Activated CD4-positive, alpha-beta T cell treated with anti-CD3 and anti-CD28 coated beads, Interleukin-2, amount 10 ng/mL, durations not matched to agents 24 days and 14 days (primary cell): ENCODE measurements at places on chromosomes 11 and 22.

GRCh38 chr22:43543522-43544288 is 131.9 kb downstream of the MPPED1 start:
- DNase-seq = no peak

GRCh38 chr22:49155770-49156580 is 671.7 kb downstream of the BRD1 start:
- no peak for DNase-seq

GRCh38 chr11:65766535-65766934 is 14.2 kb downstream of the AP5B1 start:
- DNase-seq = no peak

DNA sequence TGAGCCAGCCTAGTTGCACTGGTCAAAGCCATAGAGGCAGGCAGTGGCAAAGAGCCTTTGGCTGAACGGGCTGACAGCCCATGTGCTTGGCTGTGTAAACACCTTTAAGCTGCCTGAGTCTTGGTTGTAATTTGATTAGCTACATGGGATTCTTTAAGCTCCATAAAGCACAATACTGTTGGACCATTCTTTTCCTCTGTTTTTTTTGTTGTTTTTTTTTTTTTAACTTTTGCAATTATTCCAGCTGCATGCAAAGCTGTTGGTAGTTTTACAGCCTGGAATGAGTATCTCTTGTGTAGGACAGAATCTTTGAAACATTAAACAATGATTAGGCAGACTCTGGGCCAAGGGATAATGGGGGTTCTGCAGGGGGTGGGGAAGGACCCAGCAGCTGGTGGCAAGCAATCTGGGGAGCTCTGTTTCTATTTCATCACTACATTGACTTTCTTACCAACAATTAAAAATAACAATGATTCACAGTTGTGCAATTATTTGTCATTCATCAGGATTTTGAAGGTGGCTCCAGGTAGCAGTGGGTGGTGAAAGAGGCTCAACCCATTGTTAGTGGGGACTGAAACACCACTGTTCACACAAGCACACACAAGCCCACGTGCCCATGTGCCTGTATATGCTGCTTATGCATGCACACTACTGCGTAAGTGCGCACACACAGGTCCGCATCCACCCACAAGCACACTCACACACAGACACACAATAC is 69.5 kb upstream of the CSNK2A3 start:
- DNase-seq = no peak

DNA sequence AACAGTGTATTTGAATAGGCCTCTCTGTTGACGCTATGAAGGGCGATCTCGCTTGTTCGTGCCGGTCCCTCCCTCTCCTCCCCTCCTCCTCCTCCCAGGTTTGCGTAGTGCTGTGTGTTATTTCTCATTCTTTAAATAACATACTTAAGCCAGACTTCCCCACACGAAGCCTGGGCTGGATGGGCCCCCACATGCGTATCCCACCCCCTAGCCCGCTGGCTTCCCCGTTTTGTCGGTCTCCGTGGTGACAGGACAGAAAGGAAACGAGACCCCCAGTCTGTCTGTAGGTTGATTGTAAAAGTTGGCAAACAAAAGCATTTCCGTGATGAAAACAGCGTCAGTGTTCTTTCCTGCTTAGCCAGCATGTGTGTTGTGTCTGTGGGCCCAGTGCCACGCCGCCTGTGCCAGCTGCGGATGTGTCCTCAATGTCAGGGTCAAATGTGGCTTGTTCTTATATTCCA is 27.3 kb downstream of the FAM118A start:
- DNase-seq = no peak

DNA sequence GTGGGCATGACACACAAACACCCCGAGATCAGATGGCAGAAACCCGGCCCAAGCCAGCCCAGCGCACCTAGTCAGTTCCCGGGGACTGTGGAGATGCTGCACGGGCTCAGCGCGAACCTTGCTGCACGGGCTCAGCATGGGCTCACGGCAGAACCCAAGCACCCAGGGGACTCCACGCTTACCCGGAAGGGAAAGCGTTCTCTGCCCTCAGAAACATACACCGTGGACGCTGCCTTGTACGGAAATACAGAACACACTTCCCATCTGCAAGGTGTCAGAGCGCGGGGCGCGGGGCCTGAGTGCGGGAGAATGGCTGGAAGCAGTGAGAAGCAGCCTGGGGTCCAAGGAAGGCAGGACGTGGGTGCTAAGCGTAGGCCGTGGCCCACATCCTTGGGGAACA is 319.9 kb downstream of the NTM start:
- no peak for DNase-seq

- no peak for DNase-seq
These were observed 2.1 kb downstream of the USP28 start for GRCh38 chr11:113873236-113873626.

GRCh38 chr22:29838599-29838956 is 504 bp upstream of the ASCC2 start:
- no peak for DNase-seq

GRCh38 chr11:6404342-6405051 is 14.2 kb downstream of the SMPD1 start:
- peak; percentile 61 for DNase-seq

- no peak for DNase-seq
These were observed 137.8 kb downstream of the CEP164 start for GRCh38 chr11:117465236-117465997.

GRCh38 chr11:110712659-110713448 is 617 bp upstream of the ARHGAP20 start:
- no peak for DNase-seq

- DNase-seq = no peak
These were observed 36.3 kb downstream of the PPP2R1B start for GRCh38 chr11:111729831-111730311.

DNA sequence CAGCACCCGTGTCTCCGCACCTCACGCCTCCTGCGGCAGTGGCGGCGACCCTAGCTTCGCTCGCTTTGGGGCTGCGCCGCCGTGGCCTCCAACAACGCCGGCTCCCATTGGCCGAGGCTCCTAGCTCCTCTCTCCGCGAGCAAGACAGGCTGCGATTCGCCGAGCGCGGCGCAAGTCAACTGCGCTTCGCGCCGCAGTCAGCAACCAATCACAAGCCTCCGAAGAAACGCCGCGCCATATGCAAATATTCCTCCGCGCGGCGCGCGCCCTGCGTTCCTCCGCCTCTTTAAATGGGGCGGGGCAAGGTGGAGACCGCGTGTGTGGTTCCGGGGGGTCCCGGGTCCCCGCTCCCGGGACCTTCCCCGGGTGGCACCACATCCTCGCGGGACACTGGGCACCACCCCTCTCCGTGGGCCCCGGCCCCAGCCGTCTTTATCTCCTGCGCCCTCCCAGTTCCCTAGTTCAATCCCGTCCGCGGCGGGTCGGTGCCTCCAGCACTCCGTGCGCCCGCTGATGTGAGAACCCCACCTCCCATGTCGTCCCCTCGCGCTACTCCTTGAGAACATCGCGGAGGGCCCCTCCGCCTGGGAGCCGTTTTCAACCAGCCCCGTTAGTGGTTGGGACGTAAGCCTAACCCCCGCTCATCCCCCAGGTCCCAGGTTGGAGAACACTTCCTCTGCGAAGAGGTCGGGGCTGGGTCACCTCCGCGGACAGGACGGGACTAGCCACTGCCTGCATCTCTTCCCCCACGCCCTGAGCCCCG is at the start of gene NAP1L4:
Gene NAP1L4, minus strand, starts transcription at position 96 of the 763 bp plus-strand sequence. CDS start 13,109 bp downstream, outside the sequence.
- peak; percentile 99 for DNase-seq

GRCh38 chr11:84056653-84057376 is 770.6 kb upstream of the CCDC90B start:
- DNase-seq = no peak

DNA sequence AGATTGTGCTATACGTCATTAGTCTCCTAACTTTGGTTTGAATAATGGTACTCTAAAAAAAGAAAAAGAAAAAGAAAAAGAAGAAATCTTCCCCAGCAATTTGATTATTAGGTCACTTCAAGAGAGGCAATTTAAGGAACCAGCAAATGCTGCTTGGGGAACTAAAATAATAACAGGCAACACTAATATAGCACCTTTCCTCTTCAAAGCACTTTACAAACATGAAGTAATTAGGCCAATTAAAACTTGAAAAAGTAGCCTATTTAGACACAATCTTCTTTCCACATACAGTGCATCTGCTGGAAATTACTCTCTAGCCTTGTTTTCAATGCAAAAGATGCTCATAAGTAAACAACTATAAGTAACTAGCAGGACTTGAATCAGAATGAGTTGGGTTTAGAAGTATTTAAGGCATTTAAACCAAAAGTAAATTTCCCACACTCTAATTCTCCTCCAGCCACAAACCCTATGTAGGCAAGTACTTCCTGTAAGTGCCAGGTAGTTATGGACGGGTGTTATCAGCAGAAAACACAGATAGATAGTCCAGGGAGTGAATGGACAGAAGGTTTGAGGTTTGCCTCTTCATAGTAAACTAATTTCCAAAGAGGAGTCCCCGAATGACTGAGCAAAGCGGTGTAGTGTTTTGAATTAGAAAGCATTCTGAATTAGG is 44.5 kb downstream of the LRRC4C start:
- DNase-seq = no peak

DNA sequence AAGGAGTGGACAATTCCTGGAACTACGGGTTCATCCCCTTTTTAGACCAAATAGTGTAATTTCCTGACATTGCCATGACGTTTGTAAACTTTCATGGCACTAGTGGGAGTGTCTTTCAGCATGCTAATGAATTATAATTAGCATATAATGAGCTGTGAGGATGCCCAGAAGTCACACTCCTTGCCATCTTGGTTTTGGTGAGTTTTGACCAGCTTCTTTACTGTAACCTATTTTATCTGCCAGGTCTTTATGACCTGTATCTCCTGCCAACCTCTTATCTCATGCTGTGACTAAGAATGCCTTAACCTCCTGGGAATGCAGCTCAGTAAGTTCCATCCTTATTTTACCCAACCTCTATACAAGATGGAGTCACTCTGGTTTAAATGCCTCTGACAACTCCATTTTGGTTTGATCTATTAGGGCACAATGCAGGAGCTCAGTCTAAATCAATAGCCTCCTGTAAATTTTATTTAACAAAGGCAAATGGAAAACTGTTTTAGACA is 20.7 kb downstream of the OR10A6 start:
- no peak for DNase-seq

- DNase-seq = no peak
These were observed 82.9 kb downstream of the EXT2 start for GRCh38 chr11:44178381-44178780.

GRCh38 chr11:73413256-73413655 is 37.1 kb downstream of the RELT start:
- no peak for DNase-seq

- DNase-seq = no peak
These were observed 42.9 kb downstream of the PC start for GRCh38 chr11:66915046-66915832.

DNA sequence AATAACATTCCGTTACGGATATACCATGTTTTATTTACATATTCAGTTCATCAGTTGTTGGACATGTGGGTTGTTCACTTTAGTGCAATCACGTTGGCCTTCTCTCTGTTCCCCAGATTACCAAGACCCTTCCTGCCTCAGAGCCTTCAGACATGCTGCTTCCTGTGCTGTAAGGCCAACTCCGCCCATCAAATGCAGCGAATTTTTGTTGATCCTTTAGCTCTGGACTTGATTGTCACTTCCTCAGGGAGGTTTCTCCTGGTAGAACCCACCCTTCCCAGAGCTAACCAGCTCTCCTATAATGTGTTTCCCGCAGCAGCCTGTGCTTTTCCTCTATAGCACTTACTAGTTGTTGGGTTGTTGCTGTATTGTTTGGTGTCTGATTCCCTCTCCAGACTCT is 39.4 kb downstream of the SWAP70 start:
- DNase-seq = no peak

- DNase-seq = no peak
These were observed 395.7 kb downstream of the AASDHPPT start for GRCh38 chr11:106473089-106473722.

DNA sequence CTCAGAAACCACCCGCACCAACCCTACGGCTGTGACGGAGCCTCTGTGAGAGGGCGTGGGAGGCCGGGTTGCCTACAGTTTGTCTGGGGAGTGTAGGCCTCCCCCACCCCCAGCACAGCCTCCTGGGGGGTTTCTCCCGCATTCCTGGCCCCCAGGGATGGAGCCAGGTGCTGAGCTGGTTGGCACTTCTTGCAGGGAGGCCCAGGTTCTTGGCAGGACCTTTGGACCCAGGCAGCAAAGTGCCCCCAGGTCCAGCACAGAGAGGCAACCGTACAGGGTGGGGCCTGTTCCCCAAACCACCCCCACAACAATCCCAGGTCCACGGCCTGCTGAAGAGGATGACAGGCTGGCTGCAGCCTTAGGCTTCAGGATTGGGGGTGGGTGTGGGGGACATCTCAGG is 36.5 kb downstream of the MACROD1 start:
- DNase-seq = no peak

DNA sequence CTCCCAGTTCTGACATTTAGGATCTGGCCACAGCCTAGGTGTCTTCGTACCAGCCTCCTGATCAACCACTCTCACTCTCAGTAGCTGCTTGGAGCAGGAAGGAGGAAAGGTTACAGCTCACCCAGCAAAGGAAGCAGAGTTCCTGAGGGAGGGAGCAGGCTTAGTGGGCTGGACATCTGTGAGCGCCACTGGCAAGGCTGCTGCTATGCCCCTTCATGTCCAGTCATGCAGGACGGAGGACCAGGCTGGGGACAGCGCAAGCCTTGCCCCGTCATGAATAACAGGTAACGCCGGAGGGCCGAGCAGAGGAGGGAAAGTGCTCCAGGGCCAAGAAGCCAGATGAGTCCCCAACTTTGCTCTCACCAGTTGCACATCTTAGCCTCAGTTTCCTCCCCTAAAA is 25.8 kb downstream of the TPST2 start:
- no peak for DNase-seq

GRCh38 chr11:112523477-112523876 is 262.8 kb upstream of the PLET1 start:
- DNase-seq = no peak

DNA sequence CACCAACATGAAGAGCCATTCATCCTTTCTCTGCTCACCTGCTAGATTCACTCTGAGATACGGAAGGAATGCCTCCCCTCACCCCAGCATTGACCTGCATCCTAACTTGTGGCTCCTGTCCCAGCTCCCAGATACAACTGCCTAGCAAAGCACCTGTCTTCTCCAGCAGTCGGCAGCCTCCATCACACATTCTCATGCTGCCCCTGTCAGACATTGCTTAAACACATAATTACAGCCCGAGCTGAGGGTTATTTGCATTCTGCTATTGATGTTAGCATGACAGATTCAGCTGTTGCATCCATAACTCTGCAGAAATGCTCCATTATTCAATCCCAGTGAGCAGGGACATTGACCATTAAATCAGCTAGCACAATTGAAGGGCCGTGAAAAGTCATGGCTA is 184.4 kb upstream of the NARS2 start:
- no peak for DNase-seq

- DNase-seq = no peak
These were observed 105.9 kb upstream of the ARHGAP20 start for GRCh38 chr11:110818032-110818687.
